ENCODE measurements at places on chromosomes 13 and 19. TPM values are rescaled to one million over a fixed set of nuclear protein-coding genes. Genes with fewer than 3 reads are reported as not detected.

DNA sequence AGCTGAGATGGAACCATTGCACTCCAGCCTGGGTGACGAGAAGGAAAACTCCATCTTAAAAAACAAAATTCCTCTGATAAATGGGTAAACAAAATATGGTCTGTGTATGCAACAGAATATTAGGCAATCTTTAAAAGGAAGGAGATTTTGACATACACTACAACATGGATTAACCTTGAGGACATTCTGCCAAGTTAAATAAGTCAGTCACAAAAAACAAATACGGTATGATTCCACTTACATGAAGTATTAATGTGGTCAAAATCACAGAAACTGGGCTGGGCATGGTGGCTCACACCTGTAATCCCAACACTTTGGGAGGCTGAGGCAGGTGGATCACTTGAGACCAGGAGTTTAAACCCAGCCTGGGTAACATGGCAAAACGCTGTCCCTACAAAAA lies 3.0 kb upstream of the ZNF444 start:
- DNase-seq, result no peak

Gene PALM
- total RNA-seq, result 109 TPM

DNA sequence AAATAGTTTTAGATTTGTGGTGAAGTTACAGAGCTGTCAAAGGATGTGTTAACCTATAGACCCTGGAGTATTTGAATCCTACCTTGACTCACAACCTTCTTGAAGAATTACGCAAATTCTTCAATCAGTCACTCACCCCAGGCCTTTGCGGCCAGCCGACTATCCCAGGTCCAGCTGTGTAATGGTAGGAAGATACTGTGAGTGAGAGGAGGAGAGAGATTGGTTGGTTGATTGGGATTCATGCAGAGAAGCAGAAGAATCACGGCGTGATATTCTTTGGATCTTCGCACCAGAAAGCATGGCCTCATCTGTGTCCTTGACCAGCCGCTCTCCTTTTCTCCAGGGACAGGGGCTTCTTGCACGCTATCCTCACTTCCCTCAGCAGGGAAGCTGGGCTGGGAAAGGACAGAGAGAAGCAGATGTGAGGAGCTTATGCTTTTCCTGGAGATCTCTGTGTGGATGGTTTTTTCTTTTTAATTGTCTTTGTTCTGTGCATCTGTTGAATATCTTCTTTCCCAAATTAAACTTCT lies 249.1 kb downstream of the GGACT start:
- DNase-seq, result no peak

Gene HCN2
- total RNA-seq, result 0.70 TPM

GRCh38 chr13:80359414-80359777 lies 18.5 kb upstream of the SPRY2 start:
- no peak for DNase-seq

- no peak for DNase-seq
These were observed 358.7 kb downstream of the RFC3 start for GRCh38 chr13:34176633-34177032.

Gene KIR2DL4
- not detected for total RNA-seq

- DNase-seq, result no peak
These were observed 48.2 kb downstream of the PIN1 start for GRCh38 chr19:9883231-9883758.

DNA sequence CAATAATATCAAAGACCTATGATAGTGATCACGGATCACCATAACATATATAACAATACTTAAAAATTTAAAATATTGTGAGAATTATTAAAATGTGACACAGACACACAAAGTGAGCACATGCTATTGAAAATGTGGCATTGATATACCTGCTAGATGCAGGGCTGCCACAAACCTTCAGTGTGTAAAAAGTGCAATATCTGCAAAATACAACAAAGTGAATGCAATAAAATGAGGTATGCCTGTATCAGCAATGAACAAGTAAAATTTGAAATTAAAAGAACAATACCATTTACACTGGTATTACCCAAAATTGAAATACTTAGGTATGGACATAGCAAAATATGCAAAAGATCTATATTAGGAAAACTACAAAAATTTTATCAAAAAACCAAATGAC lies 1217.8 kb upstream of the PCDH20 start:
- no peak for DNase-seq

Measured in dermis blood vessel endothelial cell (primary cell).